Nephron progenitor cell (in vitro differentiated cells): ENCODE measurements at places on chromosomes 4 and X.
A peak's percentile ranks its signal among the peaks of the same experiment; 100 is the strongest.

DNA sequence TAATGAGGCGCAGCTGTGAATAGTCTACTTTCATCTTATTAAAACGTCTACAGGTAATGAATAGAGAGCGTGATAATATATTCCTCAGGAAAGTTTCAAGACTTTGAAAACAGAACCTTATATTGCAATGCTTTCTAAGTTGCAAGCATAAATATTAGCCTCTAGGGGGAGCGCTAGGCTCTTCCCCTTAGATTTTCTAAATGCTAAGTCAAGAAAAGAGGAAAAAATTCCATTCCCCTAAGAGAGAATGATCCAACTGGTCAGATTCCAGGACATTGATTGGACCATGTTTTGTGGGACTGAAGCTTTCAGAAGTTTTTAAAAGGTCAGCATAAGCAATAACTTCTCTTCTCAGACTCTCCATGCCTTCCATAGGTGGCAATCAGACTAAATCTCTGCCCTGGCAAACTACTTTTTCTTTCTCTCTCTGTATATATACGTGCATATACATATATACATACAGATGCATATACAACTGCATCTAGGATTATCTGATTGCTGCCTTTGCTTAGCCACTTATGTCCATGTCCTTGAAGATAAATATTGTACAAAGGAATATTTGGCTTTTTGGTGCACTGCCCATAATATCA lies 492.9 kb downstream of the INPP4B start:
- peaks cover 69% of the 10 kb centered on the region for H3K4me1 ChIP-seq
- no peaks in the 10 kb centered on the region for H3K27me3 ChIP-seq
- DNase-seq = peak; percentile 26

GRCh38 chr4:102586644-102587021 lies 85.5 kb downstream of the NFKB1 start:
- no peak for DNase-seq
- H3K4me1 ChIP-seq = no peaks in the 10 kb centered on the region
- no peak overlapping the region for H3K27ac ChIP-seq
- H3K4me3 ChIP-seq = no peak overlapping the region
- no peaks in the 10 kb centered on the region for H3K27me3 ChIP-seq

GRCh38 chr4:165967486-165967885 lies 94.4 kb downstream of the TLL1 start:
- H3K27ac ChIP-seq = no peak overlapping the region
- no peaks in the 10 kb centered on the region for H3K4me1 ChIP-seq
- H3K4me3 ChIP-seq = no peak overlapping the region
- no peak for DNase-seq
- peaks cover 3% of the 10 kb centered on the region for H3K27me3 ChIP-seq
- no peaks in the 10 kb centered on the region for H3K36me3 ChIP-seq

DNA sequence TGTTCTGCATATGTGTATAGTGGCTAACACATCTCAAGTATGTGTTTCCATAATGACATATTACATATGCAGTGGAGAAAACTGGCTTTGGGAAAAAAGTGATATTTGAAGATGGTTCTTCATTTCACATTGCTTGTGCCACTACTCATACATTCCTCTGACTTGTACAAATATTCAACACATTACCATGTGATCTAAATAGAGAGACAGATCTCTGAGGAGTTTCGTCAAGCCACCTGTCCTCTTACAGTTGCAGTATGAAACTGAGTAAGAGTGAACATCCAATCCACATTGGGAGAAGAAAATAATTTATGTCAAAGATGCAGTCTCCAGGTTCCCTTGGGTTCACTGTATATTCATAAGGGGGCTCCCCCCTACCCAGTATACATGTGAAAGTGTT lies 123.9 kb downstream of the KDR start:
- DNase-seq = no peak
- H3K4me1 ChIP-seq = peaks cover 24% of the 10 kb centered on the region
- no peak overlapping the region for H3K4me3 ChIP-seq
- no peaks in the 10 kb centered on the region for H3K27me3 ChIP-seq

GRCh38 chr4:127244515-127244914 lies 388.2 kb upstream of the INTU start:
- no peaks in the 10 kb centered on the region for H3K27me3 ChIP-seq
- no peak overlapping the region for H3K27ac ChIP-seq
- DNase-seq = no peak
- no peaks in the 10 kb centered on the region for H3K36me3 ChIP-seq
- no peak overlapping the region for H3K4me3 ChIP-seq
- H3K4me1 ChIP-seq = no peaks in the 10 kb centered on the region

DNA sequence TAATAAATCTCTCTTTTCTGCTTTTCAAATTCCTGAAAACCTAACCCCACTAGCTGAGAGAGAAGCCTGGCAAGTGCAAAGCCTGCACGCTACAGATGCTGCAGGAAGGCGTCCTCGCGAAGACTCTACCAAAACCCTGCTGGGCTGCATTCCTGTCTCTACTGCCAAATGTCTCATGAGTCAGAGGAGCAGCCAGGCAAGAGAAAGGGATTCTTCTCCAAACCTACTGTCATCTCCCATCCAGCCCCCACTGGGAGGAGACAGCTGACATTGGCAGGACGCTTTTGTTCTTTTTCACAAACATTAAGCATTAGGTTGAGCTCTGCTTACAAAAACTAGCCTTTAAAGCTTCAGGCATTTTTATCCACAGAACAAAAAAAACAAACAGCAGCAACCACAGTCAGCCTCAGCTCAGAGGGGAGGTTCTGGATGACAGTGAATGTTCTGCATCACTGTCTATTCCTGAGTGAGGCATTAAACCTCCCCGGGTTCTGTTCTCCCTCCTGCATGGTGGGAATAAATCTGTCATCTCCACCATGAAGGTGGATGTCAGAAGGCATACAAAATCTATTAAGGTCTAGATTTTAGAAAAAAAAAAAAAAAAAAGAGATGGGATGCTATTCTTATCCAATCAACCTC lies 18.0 kb downstream of the CRMP1 start:
- H3K36me3 ChIP-seq = peaks cover 18% of the 10 kb centered on the region
- no peak overlapping the region for H3K4me3 ChIP-seq
- no peak for DNase-seq
- no peaks in the 10 kb centered on the region for H3K4me1 ChIP-seq
- peaks cover 3% of the 10 kb centered on the region for H3K27me3 ChIP-seq

DNA sequence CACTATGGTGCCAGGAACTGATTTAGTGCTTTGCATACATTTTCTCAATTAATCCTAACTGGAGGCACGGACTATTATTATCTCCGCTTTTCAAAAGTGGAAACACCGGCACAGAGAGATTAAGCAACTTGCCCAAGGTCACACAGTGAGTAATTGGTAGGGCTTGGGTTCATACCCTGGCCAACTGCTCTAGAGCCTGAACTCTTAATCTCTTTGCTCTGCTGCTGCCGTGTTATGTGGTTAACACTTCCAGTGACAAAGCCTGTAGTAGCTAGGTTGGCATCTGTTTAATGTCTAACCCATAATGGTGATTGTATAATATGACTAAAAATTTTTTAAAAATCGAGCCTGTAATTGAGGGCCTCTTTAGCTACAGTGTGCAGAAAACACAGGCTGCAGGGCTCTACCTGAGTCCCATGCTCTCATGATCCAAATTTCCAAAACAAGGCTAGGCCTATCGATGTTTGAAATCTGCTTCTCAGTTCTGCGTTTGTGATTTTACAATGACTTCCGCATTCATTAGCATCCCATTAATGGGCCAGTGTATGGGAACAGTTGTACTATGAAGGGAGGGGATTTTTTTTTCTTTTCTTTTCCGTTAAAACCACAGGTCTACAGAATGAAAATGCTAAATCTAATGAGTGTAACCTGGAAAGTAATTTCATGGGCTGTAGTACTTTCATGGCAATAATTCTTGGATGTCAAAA lies 219.3 kb upstream of the JADE1 start:
- H3K4me3 ChIP-seq = no peak overlapping the region
- H3K36me3 ChIP-seq = peaks cover 9% of the 10 kb centered on the region
- H3K27me3 ChIP-seq = peaks cover 4% of the 10 kb centered on the region
- no peak for DNase-seq
- peaks cover 12% of the 10 kb centered on the region for H3K4me1 ChIP-seq

DNA sequence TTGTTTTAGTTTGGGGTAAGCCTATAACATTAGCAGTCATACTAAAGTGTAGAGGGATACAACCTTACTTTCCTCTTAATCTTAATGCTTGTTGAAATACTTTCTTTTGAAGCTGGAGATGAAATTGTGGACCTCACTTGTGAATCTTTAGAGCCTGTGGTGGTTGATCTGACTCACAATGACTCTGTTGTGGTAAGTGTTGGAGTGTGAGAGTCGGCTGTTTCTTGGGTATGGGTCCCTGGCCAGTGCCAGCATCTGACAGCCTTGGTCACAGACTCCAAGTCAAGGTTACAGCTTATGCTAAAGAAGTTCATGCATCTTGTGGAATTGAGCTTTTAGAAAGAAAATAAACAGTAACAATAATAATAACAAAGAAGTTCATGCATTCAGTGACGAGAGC lies 31.6 kb downstream of the RNF4 start:
- no peak for DNase-seq
- no peaks in the 10 kb centered on the region for H3K4me1 ChIP-seq
- no peaks in the 10 kb centered on the region for H3K27me3 ChIP-seq
- no peak overlapping the region for H3K27ac ChIP-seq
- no peak overlapping the region for H3K4me3 ChIP-seq

- peak; percentile 60 for DNase-seq
- H3K4me3 ChIP-seq = peak overlapping the region; percentile 89
- peaks cover 5% of the 10 kb centered on the region for H3K36me3 ChIP-seq
- H3K27me3 ChIP-seq = peaks cover 11% of the 10 kb centered on the region
- H3K4me1 ChIP-seq = peaks cover 35% of the 10 kb centered on the region
- no peak overlapping the region for H3K27ac ChIP-seq
Observed at GRCh38 chrX:50812995-50813842, 775 bp downstream of the SHROOM4 start.

DNA sequence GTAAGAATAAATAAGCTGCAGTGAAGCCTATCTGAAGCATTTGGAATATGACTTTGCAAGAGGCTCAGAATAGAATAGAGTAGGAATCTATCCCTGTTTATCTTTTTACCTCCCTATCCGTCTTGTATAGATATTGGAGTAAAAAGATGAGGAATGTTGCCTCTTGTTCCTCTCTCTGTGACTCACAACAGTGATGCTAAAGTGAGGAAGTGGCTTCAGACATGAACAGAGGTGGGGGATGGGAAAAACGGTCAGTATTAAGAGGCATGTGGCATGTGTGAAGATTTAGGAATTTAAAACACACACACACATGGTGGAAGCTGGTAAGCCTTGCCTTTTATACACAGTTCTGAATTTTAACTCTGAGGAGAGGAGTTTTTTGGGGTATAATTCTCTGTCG lies 3.8 kb upstream of the DCAF4L1 start:
- no peaks in the 10 kb centered on the region for H3K4me1 ChIP-seq
- no peaks in the 10 kb centered on the region for H3K36me3 ChIP-seq
- H3K27ac ChIP-seq = no peak overlapping the region

DNA sequence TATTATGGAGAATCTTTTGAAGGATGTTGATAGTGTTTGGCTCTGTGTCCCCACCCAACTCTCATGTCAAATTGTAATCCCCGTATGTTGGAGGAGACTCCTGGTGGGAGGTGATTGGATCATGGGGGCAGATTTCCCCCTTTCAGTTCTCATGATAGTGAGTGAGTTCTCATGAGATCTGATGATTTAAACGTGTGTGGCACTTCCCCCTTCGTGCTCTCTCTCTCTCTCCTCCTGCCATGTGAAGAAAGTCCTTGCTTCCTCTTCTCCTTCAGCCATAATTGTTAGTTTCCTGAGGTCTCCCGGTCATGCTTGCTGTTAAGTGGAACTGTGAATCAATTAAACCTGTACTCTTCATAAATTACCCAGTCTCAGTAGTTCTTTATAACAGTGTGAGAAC lies 166.1 kb upstream of the NUDT6 start:
- H3K27ac ChIP-seq = peak overlapping the region; percentile 71
- peaks cover 7% of the 10 kb centered on the region for H3K4me1 ChIP-seq
- H3K27me3 ChIP-seq = no peaks in the 10 kb centered on the region
- DNase-seq = no peak
- no peak overlapping the region for H3K4me3 ChIP-seq

DNA sequence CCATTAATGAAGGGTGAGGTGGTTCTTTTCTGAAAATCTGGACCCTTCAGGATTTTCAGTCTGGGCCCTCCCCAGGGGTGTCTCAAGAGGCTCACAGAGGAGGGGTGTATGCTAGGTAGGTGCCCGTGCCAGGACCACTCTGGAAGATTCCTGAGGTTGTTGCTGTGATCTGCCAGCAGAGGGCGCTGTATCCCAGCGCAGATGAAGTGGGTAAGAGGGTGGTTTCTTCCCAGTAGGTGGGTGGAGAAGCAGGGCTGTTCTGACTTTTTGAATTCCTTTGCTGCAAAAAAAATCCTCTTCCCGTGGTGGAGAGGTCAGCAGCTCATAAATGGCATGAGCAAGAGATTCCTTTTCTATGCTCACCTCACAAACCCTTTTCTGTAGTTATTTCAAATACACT lies 51.1 kb downstream of the SCML1 start:
- H3K4me1 ChIP-seq = peaks cover 5% of the 10 kb centered on the region
- H3K36me3 ChIP-seq = no peaks in the 10 kb centered on the region
- peak; percentile 30 for DNase-seq
- H3K4me3 ChIP-seq = no peak overlapping the region
- H3K27ac ChIP-seq = no peak overlapping the region

- DNase-seq = no peak
- peaks cover 4% of the 10 kb centered on the region for H3K27me3 ChIP-seq
- H3K27ac ChIP-seq = no peak overlapping the region
- peaks cover 53% of the 10 kb centered on the region for H3K4me1 ChIP-seq
- no peaks in the 10 kb centered on the region for H3K36me3 ChIP-seq
Observed at GRCh38 chrX:69321006-69321655, 155.9 kb upstream of the PJA1 start.

GRCh38 chrX:23434356-23434884 lies 99.8 kb downstream of the PTCHD1 start:
- H3K27me3 ChIP-seq = peaks cover 2% of the 10 kb centered on the region
- H3K4me3 ChIP-seq = no peak overlapping the region
- no peak overlapping the region for H3K27ac ChIP-seq
- no peaks in the 10 kb centered on the region for H3K36me3 ChIP-seq

DNA sequence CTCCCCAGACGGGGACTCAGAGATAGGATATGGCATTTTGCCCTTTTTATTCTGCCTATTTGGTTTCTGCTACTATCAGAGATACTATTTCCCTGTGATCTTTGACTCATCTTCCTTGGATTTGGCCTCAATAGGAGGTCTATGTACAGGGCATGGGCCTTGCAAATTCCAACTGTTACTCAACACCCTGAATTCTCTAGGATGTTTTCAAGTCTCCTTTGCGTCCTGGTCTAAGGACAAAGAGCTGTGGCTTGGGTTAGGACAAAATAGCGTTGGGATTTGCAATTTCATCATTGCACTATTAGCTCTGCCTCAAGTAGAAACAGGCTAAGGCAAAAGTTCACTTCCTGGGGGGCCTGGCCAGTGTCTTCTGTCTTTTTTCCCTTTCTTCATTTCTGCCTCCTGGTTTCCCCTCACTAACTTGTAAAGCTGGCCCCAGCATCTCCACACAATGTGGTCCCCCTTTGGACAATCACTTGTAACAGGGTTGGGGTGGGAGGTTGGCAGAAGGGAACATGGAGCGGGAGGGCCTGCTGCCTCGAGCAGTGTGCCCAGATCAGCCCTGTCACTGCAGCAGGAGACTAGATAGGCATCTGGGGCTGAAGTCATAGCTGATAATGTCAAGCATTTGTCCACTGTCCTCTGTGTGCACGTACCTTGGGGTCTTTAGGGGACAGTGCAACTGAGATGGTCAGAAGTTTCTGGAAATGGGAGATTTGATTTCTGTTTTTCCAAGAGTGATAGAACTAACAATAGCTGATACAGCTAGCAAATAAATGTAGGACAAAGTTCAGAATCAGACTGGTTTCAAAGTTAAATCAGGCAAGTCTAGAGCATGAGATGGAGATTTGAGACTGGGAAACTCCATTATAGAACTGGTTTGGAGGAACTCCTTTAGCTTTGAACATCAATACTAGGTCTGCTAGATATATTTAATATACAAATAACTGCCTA lies 25.8 kb upstream of the STBD1 start:
- H3K4me3 ChIP-seq = no peak overlapping the region
- H3K4me1 ChIP-seq = no peaks in the 10 kb centered on the region
- no peaks in the 10 kb centered on the region for H3K36me3 ChIP-seq
- no peak for DNase-seq
- H3K27ac ChIP-seq = no peak overlapping the region
- H3K27me3 ChIP-seq = peaks cover 12% of the 10 kb centered on the region
